CD4-positive, alpha-beta memory T cell (primary cell): ENCODE measurements at places on chromosomes 5 and 9. TPM values are rescaled to one million over a fixed set of nuclear protein-coding genes. Genes with fewer than 3 reads are reported as not detected.

- no peak for DNase-seq
Observed at GRCh38 chr5:175654807-175655206, 3.1 kb upstream of the HRH2 start.

GRCh38 chr5:30908356-30908755 is 285.1 kb upstream of the CDH6 start:
- no peak for DNase-seq

DNA sequence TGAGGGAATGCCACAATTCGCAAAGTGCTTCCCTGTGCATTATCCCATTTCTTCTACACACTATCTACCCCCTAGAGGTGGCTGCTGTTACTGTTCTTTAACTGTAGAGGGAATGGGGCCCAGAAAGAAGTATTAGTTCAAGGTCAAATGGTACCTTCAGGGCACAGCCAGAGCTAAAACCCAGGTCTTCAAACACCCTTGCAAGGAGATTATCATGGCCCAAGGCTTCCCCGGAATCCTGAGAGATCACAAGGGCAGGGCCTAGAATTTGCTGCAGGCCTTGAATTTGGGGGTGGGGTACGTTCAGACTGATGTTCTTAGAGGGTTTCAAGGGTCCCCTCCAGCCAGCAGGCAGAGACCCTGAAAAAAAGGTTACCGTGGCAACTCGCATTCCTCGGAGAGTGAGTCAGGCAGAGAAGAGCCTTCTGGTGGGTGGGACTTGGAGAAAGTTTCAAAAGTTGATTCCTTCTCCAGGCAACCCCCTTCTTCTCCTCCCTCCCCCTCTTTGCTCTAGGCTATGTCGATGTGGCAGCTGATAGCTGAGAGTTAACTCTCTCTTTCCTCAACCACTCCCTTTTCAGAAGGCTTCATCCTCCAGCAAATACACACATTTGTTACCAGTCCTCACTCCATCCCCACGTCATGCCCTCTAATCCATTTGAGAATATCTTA is 1.9 kb downstream of the SPARC start:
- DNase-seq = no peak

- no peak for DNase-seq
Observed at GRCh38 chr5:75574791-75575190, 36.5 kb upstream of the ANKDD1B start.

The WNT8A gene
- not detected for polyA plus RNA-seq

DNA sequence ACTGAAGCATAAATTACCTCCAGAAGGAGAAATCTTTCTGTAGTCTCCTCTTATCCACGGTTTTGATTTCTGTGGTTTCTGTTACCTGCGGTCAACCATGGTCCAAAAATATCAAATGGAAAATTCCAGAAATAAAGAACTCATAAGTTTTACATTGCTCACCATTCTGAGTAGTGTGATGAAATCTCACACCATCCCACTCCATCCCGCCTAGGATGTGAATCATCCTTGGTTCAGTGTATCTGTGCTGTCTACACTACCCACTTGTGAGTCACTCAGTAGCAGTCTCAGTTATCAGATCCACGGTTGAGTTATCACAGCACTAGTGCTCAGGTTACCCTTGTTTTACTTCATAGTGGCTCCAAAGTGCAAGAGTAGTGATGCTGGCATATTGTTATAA is 371.2 kb downstream of the NFIB start:
- no peak for DNase-seq

The IFNA14 gene
- polyA plus RNA-seq = not detected

The OCLN gene
- polyA plus RNA-seq = not detected
